ENCODE measurements at places on chromosomes 4 and X.
A peak's percentile ranks its signal among the peaks of the same experiment; 100 is the strongest.

DNA sequence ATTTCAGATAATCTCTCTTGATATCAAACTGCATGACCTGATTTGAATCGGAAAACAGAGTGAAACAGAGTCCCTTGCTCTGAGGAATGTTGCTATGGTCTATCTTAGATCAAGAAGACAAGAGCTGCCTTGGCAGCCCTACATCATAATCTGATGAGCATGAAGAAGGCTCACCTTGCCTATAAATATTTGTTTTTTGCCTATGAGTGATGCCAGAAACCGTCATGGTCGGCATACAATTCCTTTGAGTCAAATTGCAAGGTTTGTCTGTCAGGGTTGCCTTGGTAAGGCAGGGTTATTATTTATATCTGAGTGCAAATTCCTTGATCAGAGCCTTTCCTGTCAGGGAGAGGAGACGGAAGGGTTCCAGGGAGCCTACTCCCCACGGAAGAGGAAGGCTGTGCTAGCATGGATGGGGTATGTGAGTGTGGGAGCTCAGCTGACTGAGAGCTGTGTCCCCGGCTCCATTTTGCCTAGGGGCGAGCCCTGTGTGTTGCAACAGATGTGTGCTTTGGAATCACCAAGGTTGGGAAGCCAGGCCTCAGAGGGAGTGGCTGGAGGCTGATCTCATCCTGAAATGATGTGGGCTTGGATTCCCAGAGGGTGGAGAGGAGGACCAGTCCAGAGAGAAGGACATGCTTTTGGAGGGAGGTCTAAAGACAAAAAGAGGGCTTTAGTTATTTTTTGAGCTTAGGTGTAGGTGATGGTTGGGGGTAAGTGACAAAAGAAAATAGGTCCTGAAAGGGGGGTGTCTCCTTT is 43.6 kb downstream of the RTL9 start:
- no peak for DNase-seq

DNA sequence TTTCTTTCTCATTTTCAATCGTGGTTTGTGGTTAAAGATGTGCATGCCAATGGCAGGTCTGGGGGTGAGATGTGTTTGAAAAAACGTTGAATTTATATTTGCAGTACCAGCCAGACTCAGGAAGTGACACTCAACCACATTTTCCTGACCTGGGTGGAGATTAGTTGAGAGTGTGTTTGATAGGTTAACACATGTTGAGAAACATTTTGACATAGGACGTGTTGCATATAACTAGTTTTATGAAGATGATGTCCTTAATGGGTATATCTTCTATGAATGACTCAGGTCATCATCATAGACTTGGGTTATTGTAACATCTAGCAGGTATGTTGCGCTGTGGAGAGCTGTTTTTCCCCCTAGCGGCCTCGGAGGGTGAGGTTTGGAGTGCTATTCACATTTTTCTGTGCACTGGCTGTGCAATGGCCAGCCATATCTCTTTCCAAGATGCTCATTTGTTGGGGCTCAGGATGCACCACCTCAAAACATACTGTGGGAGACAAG is 21.7 kb upstream of the CD38 start:
- DNase-seq: peak; percentile 42

DNA sequence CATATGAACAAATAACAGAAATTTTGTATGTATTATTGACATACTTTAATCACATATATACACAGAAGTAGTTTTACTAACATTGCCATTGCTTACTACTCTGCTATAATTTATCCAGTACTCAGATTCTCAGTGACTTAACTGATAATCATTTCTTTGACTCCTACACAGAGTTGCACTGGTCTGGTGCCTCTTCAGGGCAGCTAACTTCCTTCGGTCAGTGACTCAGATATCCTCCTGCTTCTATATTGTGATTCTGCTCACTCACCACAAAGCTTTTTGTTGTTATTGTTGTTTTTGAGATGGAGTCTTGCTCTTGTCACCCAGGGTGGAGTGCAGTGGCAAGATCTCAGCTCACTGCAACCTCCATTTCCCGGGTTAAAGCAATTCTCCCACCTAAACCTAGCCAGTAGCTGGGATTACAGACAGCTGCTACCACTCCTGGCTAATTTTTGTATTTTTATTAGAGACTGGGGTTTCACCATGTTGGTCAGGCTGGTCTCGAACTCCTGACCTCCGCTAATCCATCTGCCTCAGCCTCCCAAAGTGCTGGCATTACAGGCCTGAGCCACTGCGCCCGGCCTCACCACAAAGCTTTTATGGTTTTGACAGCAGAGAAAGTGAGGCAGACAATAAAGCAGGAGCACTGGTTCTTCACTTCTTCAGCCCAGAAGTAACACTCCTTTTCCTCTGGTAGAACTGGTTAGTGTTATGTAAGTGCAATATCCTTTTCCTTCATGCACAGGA is 499.3 kb downstream of the EPHA5 start:
- no peak for DNase-seq

DNA sequence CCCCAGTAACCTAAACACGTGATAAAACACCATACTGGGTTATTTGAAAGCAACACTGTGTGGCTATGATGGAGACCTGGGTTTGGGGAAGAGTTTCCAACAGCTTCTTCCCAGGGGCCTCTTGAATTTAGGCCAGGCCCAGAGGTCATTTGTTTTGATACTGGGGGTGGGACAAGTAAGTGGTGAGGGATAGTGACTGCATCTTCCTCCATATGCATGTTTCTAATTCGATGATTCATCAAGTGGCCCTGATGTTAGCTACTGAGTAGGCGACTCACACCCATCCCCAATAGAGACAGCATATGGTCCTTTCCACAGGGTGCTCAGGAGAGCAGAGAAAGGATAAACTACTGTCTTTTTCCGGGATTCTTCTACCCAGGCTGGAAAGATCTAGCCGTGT is 2.7 kb downstream of the NDP start:
- DNase-seq: no peak

- DNase-seq: no peak
Measured at GRCh38 chr4:155614111-155614762, 52.4 kb upstream of the GUCY1A1 start.

DNA sequence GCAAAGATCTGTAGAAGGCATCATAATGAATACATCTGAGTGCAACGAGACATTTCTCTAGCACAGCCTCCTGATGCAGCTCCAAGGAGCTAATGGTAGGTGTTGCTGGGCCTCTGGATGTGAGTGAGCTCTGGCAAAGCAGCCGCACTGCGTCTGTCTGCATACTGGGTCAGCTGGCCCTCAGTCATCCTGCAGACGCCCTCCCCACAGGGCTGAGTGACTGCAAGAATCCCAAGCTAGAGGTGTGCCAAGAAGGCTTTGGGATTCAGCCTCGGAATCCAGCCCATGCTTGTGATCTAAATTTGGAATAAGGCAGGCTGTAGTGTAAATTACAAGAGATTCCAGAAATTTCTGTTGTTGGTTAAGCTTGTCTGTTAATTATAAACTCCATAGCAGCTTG is 18.5 kb downstream of the HERC3 start:
- no peak for DNase-seq

GRCh38 chrX:74800062-74800461 is 125.2 kb downstream of the NEXMIF start:
- no peak for DNase-seq

DNA sequence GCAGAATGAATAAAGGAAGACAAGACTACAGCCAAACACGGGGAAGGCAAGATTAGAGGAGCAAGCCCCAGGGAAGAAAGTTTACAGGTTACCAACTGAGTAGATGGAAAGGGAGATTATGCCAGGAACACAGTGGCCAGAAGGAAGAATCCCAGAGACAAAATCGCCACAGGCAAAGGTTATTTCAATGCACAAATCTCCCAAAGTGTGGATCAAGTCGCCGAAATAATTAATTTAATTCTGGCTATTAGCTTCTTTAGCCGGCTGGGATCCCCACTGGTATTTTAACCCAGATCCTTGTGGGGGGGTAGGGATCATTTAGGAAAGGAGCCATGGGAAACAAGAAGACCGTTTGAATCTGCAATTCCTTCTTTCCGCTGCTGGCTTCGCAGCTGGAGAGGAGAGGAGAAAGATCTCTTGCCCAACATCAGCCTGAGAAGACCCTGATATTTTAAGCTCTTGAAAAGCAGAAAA is 171.0 kb downstream of the DHX15 start:
- DNase-seq: no peak

DNA sequence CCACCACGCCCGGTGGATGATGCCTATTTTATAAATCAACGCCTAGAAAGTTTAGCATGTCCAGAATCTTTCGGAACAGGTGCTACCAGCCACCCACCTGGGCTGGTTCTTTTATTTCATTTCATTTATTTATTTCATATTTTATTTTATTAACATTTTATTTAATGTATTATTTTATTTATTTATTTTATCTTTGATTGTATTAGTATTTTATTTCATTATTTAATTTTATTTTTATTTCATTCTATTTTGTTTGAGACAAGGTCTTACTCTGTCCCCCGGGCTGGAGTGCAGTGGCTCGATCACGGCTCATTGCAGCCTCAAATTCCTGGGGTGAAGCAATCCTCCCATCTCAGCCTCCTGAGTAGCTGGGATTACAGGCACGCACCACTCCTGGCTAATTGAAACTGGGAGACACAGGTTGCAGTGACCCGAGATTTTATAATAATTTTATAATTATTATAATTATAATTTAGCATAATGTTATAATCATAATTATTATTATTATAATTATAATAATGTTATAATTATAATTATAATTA is 187.2 kb downstream of the SHOX start:
- no peak for DNase-seq

- DNase-seq: no peak
Measured at GRCh38 chr4:170723171-170723570, 633.4 kb upstream of the AADAT start.

- no peak for DNase-seq
Measured at GRCh38 chr4:77599378-77599777, 6.2 kb upstream of the CXCL13 start.

DNA sequence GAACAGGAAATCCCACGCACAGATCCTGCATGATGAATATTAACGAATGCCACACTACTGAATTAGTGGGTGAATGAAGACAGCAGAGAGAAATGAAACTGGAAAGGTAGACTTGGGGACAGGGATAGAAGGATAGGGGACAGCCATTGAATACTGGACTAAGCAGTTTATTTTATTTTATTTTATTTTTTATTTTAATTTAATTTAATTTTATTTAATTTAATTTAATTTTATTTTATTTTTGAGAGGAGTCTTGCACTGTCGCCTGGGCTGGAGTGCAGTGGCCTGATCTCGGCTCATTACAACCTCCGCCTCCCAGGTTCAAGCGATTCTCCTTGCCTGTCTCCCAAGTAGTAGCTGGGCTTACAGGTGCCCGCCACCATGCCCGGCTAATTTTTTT is 385.2 kb downstream of the GPAT3 start:
- DNase-seq: no peak

GRCh38 chr4:156347412-156348075 is 393.9 kb upstream of the CTSO start:
- no peak for DNase-seq

- no peak for DNase-seq
Measured at GRCh38 chr4:10959586-10959985, 275.0 kb upstream of the CLNK start.

DNA sequence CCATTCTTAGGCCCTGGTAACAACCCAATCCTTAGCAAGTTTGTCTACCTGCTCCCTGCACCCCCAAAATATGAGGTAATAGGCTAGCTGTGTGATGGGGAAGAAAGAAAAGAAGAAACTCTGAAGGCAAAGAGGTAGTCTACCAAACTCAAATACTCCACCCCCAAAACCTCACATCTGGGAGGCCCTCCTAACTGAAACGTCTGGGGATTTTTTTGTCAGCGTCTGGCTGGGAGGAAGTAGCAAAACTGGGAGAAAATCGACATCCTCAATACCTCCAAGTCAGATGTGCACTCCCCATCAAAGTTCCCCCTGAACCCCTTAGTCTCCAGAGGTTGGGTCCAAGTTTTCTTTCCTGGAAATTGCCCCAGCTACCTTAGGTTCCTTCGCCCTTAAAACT is 1.0 kb downstream of the LAMP2 start:
- no peak for DNase-seq

DNA sequence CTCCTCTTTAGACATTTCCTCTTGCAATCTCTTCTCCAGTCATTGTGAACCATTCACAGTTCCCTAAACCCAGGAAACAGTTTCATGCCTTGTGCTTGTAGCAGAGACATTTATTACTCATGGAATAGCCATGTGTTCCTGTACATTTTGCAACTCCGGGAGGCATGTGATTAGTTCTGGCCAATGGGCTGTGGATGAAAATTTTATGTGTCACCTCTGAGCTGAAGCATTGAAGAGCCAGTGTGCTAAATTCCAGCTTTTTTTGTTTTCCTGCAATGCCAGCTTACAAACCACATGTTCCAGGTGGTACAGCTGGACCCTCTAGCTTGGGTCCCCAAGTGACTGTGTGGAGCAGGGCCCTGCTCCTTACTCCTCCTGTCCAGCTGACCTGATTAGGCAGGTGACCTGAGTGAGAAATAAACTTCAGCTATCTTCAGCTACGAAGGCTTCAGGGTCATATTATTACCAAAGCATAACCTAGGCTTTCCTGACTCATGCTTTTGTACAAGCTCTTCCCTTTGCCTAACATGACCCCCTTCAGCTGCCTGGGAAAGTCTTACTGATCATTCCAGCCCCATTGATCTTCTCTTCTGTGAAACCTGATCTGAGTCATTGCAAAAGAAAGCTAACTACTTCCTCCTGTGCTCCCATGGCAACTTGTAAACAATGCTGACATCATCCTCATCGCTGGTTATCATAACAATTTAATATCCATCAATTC is 200.4 kb downstream of the PTTG2 start:
- no peak for DNase-seq

DNA sequence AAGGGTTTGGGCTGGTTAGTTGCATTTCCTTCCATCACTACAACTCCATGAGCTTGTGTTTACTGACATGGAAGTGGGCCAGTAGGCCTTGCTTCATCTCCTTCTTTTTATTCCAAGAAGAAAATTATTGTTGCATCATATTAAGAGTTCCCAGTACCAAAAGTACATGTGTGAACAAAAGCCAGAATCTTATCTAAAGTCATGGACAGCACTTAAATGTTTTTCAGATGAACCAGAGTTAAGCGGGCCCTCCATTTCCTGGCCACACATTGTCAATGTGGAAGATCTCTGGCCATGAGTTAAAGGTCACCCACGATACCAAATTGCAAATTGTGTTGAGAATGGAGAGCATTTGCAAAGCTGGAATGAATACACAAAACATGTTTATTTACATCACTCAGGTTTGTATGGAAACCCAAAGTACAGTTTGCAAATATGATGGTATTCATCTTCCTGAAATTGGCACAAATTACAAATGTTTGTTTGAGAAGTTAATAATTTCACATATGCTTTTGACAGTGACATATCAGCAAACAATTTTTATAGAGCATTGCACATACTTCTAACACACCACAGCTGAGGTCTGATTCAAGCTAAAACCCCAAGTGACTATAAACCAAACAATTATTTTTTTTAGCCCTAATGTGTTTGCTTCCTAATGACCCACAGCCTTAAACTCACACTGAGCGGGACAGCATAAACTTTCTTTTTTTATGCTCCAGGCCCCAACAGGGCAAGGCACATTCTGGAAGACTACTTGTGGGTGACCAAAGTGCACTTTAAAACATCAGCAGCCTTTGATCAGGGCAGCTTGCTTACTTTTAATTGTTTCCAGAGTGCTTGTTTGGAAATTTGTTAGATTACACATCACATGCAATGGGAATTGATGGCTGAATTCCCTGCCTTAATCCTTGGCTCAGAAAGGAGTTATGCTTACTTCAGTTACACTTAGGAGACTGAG is 502.9 kb upstream of the SLIT2 start:
- no peak for DNase-seq

GRCh38 chr4:158741326-158742021 is 18.3 kb upstream of the PPID start:
- DNase-seq: no peak
